ENCODE measurements at places on chromosomes 13 and 19. TPM values are rescaled to one million over a fixed set of nuclear protein-coding genes. Genes with fewer than 3 reads are reported as not detected.
A peak's percentile ranks its signal among the peaks of the same experiment; 100 is the strongest.

GRCh38 chr13:38348861-38349389, 726 bp upstream of the UFM1 start:
- peak overlapping the region; percentile 99 for H3K4me3 ChIP-seq
- H3K27ac ChIP-seq, result peak overlapping the region; percentile 80
- no peak for DNase-seq
- H3K27me3 ChIP-seq, result no peaks in the 10 kb centered on the region
- peaks cover 10% of the 10 kb centered on the region for H3K36me3 ChIP-seq
- H3K4me1 ChIP-seq, result peaks cover 56% of the 10 kb centered on the region

DNA sequence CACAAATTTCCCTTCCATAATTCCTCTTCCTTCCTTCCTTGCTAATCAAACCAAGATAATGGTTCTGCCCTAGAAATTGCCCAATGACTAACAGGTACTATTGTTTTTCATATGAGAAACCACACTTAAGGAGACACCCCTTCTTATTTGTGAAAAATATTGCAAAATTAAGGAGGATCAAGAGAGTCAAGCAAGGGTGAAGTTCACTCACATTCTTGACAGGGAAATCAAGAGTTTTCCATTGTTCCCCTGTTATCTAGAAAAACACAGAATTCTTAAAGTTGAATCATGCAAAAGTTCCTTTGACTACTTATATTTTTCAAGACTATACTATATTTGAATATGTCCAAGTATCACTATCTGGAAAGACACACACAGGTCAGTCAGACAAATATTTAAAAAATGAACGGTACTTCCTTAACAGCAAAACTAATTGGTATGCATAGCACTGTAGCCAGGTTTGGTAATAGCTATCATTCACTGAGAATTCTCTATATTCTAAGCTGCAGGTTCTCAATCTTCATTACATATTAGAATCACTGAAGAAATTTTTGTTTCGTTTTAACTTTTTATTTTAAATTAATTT, 897.2 kb downstream of the DIAPH3 start:
- no peak overlapping the region for H3K27ac ChIP-seq
- 0 out of 2 replicates have a peak, but pooled peaks cover 2% of the 10 kb centered on the region for H3K4me1 ChIP-seq
- DNase-seq, result no peak
- H3K36me3 ChIP-seq, result no peaks in the 10 kb centered on the region

GRCh38 chr13:63351533-63351932, 1935.9 kb upstream of the PCDH20 start:
- no peaks in the 10 kb centered on the region for H3K36me3 ChIP-seq
- H3K27ac ChIP-seq, result no peak overlapping the region
- H3K4me3 ChIP-seq, result no peak overlapping the region
- DNase-seq, result no peak
- H3K4me1 ChIP-seq, result no peaks in the 10 kb centered on the region
- H3K27me3 ChIP-seq, result no peaks in the 10 kb centered on the region

DNA sequence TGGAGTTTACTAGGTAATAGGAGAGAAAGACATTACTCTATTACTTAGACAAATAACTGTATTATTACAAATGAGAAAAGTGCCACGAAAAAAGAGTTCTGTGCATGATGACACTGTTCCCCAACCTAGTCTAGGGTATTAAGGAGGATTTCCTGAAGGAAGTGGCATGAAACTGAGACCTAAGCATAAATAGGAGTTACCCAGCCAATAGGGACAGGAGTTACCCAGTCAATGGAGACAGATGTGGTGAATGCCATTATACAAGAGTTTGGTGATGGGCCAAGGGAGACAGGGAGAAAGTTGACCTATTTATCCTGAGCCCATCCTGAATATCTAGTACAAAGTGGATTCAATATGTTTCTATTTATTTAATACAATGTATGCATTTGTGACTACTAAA, 65.4 kb downstream of the KL start:
- H3K4me1 ChIP-seq, result no peaks in the 10 kb centered on the region
- DNase-seq, result no peak
- no peak overlapping the region for H3K27ac ChIP-seq
- no peaks in the 10 kb centered on the region for H3K27me3 ChIP-seq

Gene ATXN8OS
- not detected for total RNA-seq

- H3K4me3 ChIP-seq, result no peak overlapping the region
- H3K4me1 ChIP-seq, result peaks cover 11% of the 10 kb centered on the region
- H3K27ac ChIP-seq, result no peak overlapping the region
- H3K36me3 ChIP-seq, result no peaks in the 10 kb centered on the region
- H3K27me3 ChIP-seq, result no peaks in the 10 kb centered on the region
These were observed 4.4 kb upstream of the TBXA2R start for GRCh38 chr19:3610745-3611717.

Gene ACTL9
- total RNA-seq, result not detected

DNA sequence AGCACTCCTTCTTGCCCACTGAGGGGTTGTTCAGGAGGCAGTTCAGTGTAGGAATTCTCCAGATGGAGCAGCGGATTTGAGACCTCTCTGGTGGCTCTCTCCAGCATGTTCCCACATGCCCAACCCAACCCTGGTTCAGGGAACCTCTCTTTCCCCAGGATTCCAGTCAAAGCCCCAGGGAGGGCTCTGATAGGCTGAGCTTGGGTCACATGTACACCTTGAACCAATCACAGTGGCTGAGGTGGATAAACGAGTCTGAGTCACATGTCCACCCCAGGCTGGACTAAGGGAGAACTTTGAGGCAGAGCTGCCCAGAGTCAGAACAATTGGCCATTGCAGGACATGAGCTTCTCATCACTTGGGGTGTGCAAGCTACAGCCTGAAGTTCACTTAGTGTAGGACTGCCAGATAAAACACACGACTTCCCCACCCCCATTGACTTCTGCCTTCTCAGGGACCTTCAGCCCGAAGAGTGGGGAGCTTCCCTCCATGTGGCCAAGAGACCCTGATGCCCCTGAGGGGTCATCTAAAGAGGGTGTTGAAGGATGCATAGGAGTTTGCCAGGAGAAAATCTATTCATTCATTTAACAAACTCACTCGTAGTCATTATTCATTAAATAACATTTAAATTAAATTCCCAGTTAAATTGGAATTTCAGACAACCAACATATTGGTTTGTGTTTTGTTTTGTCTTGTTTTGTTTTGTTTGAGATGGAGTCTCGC, 4.0 kb upstream of the MAST3 start:
- no peak for DNase-seq
- H3K36me3 ChIP-seq, result no peaks in the 10 kb centered on the region
- peaks cover 6% of the 10 kb centered on the region for H3K27me3 ChIP-seq
- no peak overlapping the region for H3K4me3 ChIP-seq
- H3K4me1 ChIP-seq, result peaks cover 8% of the 10 kb centered on the region

Gene RASIP1
- 5.2 TPM for total RNA-seq

DNA sequence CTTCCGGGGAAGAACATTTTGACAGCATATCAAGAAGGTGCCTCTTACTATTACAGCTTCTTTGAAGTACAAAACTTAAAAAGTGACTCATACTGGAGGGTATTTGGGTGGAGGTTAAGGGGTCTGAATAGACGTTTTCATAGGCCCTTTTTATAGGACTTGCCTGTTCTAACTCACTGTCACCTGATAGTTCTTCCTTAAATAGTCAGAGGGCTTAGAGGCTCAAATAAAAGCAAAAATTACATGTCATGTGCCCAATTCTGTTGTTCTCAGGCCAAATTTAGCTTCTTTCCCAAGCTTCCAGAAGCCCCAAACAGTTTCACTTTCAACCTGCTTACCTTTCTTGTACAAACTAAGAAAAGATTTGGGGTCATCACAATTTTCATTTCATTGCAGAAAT, 16.1 kb upstream of the SLC46A3 start:
- no peak overlapping the region for H3K4me3 ChIP-seq
- H3K36me3 ChIP-seq, result no peaks in the 10 kb centered on the region
- H3K27ac ChIP-seq, result no peak overlapping the region
- no peak for DNase-seq
- H3K4me1 ChIP-seq, result no peaks in the 10 kb centered on the region

- DNase-seq, result no peak
- peak overlapping the region; percentile 88 for H3K4me3 ChIP-seq
- H3K4me1 ChIP-seq, result peaks cover 15% of the 10 kb centered on the region
- no peaks in the 10 kb centered on the region for H3K36me3 ChIP-seq
These were observed 748 bp downstream of the LHFPL6 start for GRCh38 chr13:39602277-39602613.

DNA sequence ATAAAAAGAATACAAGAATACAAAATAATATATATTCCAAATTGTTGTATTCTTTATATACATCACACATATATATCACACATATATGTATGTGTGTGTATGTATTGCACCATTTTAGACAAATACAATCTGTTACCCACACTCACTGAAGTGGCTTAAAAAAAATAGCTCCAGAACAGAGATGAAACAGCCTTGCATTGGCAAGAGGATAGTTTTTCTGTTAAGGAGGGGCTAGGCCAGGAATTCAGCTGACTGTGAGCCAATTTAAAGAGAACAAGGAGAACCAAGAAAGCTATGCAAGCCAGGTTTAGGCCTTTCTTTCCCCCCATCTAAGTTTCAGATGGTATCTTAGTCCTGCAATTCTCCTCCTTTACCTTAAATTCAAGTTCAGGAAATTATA, 257.5 kb downstream of the MZT1 start:
- H3K27me3 ChIP-seq, result no peaks in the 10 kb centered on the region
- no peak overlapping the region for H3K27ac ChIP-seq
- H3K4me3 ChIP-seq, result no peak overlapping the region
- H3K36me3 ChIP-seq, result no peaks in the 10 kb centered on the region

Gene P2RY11
- total RNA-seq, result 21.2 TPM

Gene LHB
- not detected for total RNA-seq

- H3K4me1 ChIP-seq, result peaks cover 22% of the 10 kb centered on the region
- H3K27ac ChIP-seq, result no peak overlapping the region
- H3K4me3 ChIP-seq, result no peak overlapping the region
- no peak for DNase-seq
- H3K27me3 ChIP-seq, result no peaks in the 10 kb centered on the region
These were observed 342.6 kb downstream of the ITGBL1 start for GRCh38 chr13:101795025-101795424.

Gene KLK11
- 0.27 TPM for total RNA-seq

GRCh38 chr13:110356362-110356761, 49.3 kb downstream of the COL4A2 start:
- DNase-seq, result no peak
- no peak overlapping the region for H3K4me3 ChIP-seq
- H3K4me1 ChIP-seq, result peaks cover 42% of the 10 kb centered on the region
- no peaks in the 10 kb centered on the region for H3K27me3 ChIP-seq
- peak overlapping the region; percentile 78 for H3K27ac ChIP-seq
- H3K36me3 ChIP-seq, result no peaks in the 10 kb centered on the region

DNA sequence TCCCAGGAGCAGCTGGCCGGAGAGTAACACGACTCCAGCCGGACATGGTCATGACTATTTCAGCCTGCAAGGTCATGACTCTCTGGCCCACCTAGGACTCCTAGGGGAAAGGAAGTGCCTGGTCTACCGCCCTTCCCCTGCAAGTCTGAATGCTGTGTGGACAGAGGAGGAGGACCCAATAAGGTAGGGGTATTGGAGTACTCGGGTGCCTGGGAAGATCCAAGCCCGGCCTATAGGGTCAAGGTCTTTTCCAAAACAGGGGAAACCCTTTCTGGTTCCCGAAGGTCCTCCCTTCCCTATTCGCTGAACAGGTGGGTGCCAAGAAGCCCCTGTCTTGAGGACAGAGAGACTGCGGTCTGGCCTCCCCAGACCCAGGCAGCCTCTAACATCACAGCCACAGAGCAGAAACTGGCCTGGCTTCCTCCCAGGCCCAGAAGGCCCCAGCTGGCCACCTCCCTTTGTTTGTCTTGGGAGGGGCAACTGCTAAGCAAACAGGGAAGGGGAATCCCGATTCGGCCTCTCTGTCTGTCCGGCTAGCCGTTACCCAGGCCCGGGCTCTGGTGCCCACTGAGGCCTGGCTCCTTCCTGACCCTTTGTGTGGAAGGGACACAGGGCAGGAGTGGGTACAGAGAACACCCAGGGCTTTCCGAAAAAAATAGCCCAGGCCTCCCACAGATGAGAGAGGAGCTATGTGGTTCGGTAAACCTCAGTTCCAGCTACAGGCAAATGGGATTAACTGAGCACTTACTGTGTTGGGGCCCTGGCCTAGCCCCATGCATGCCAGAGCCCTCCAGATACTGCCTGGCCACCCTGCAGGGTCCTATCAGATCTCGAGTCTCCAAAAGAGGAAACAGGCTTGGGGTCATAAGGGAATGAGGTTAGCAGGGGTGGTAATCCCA, 5.2 kb upstream of the GRAMD1A start:
- peaks cover 44% of the 10 kb centered on the region for H3K4me1 ChIP-seq
- no peak overlapping the region for H3K27ac ChIP-seq
- no peaks in the 10 kb centered on the region for H3K36me3 ChIP-seq
- peaks cover 2% of the 10 kb centered on the region for H3K27me3 ChIP-seq
- no peak overlapping the region for H3K4me3 ChIP-seq

DNA sequence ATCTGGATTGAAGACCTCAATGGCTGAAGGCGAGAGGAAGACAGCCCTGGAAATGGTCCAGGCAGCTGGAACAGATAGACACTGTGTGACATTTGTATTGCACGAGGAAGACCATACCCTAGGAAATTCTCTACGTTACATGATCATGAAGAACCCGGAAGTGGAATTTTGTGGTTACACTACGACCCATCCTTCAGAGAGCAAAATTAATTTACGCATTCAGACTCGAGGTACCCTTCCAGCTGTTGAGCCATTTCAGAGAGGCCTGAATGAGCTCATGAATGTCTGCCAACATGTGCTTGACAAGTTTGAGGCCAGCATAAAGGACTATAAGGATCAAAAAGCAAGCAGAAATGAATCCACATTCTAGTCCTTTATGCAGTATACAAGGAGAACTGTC, 1.2 kb downstream of the POLR1D start:
- H3K27me3 ChIP-seq, result no peaks in the 10 kb centered on the region
- H3K4me3 ChIP-seq, result peak overlapping the region; percentile 94
- peaks cover 26% of the 10 kb centered on the region for H3K36me3 ChIP-seq
- DNase-seq, result no peak

Gene SPACA7
- total RNA-seq, result not detected

DNA sequence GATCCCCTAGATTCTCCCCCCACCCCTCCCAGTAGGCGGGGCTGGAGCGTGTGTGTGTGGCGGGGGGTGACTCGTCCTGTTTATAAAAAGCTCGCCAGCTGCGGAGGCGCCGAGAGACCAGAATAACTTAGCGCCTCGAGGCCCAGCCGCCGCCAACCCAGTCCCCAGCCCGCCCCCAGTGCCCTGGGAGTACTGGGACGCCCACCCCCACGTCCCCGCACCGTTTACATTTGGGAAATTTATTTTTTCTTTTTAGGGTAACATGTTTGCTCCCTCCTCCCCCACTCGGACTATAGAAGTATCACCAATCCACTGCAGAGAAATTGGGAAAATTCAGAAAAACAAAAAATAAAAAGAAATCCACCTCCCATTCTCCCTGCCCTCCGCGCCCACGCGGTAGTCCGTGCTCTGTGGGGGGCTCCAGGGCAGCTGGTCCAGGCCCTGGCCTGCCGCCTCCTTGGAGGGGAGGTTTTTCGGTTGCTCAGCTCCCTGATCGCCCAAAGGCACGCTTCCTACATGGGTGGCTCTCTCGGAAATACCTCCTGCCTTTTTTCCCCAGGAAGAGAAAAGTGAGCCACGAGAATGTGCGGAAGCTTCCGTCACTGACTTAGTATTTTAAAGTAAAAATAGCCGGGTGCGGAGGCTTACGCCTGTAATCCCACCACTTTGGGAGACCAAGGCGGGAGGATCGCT, 1.5 kb upstream of the RAB3A start:
- peak overlapping the region; percentile 86 for H3K4me3 ChIP-seq
- DNase-seq, result peak; percentile 68
- peak overlapping the region; percentile 99 for H3K27ac ChIP-seq

Gene CLEC4G
- 0.66 TPM for total RNA-seq

Gene SIGLEC5
- 0.15 TPM for total RNA-seq

GRCh38 chr13:39451301-39451700, 151.7 kb downstream of the LHFPL6 start:
- peaks cover 10% of the 10 kb centered on the region for H3K4me1 ChIP-seq
- no peaks in the 10 kb centered on the region for H3K36me3 ChIP-seq
- DNase-seq, result no peak
